Activated CD4-positive, alpha-beta T cell treated with anti-CD3 and anti-CD28 coated beads, Interleukin-2, amount 50 U/mL, for 1 hour (primary cell): ENCODE measurements at places on chromosomes 5 and 9.

DNA sequence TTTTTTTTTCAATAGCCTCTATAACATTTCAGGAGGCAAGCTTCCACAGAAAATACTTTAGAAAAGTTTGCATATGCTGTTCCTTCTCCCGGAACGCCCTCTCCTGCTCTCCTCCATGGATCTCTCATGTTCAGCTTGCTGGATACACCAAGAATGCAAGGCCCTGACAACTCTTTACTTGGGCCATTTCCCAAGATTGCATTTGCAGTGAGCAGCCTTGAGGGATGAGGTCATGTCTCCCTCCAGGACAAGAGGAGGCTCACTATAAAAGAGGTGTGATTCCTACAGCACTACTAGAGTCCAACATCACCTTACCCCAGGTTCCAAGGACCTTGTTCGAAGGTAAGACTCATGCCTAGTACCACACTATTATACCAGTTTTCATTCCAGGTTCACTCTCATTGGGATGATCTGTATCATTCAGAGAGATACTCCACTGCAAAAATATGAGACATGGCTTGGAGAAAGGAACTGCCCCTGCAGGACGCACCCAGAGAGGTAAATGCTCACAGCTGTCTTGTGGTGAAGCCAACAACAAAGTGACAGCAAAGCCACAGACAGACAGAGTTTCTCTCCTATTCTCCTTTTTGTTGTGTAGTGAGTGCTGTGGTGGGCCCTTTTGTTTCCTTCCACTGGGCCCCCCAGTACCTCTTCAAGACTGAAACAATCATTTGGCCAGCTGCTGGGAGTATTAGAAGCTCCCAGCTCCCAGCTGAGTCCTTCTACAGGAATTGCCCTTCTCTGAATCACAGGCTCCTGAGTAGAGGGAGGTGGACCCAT is 151.7 kb upstream of the ZNF366 start:
- DNase-seq, result no peak

DNA sequence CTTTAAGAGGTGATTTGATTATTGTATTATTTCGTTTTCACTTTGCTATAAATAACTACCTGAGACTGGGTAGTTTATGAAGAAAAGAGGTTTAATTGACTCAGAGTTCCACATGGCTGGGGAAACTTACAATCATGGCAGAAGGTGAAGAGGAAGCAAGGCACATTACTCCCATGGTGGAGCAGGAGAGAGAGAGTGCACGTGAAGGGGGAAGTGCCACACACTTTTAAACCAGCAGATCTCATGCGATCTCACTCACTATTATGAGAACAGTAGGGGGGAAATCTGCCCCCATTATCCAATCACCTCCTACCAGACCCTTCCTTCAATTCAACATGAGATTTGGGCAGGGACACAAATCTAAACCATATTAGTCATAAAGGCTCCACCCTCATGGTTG is 36.1 kb upstream of the NDFIP1 start:
- no peak for DNase-seq

DNA sequence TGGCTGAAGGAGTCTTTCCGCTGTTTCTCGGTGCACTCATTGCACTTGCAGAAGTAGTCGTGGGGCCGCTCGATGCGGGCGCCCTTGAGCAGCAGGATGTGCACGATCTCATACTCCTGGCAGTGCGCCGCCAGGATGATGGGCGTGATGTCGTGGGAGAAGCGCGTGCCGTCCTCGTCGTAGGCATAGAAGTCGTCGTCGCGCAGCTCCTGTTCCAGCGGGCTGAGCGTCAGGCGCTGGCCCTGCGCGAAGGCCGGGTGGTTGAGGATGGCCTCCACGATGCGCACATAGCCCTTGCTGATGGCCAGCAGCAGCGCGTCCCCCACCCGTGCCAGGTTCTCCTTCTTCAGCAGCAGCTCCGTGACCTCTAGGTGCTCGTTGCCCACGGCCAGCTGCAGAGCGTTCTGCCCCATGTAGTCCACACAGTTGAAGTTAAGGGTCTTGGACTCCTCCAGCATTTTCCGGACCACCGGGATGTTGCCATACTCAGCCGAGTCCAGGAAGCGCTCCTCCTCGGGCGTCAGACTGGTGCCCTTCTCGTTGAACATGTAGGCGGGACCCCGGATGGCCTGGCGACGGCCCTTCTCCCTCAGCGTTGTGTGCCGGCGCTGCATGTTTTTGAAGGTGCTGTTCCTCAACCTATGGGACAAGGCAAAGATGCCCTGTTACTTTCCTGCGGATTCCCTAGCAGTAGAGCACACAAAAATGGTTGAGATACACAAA is 8.4 kb downstream of the TRPC7 start:
- DNase-seq, result no peak

- DNase-seq, result no peak
These were observed 82.2 kb upstream of the NFIB start for GRCh38 chr9:14396171-14396570.

GRCh38 chr5:44387406-44387805 is 1.8 kb downstream of the FGF10 start:
- DNase-seq, result no peak
